Left ventricle myocardium superior (tissue), 1 donor: ENCODE measurements at places on chromosomes 7 and 10. TPM values are rescaled to one million over a fixed set of nuclear protein-coding genes. Genes with fewer than 3 reads are reported as not detected.

RADIL gene
- 2.8 TPM for total RNA-seq

SFTPA2 gene
- 0.35 TPM for total RNA-seq

GRCh38 chr7:36925691-36926090 lies 201.4 kb upstream of the AOAH start:
- DNase-seq, result no peak

- DNase-seq, result no peak
Measured at GRCh38 chr10:31612082-31612481, 293.1 kb downstream of the ZEB1 start.
